ENCODE measurements at places on chromosomes 12 and 14. TPM values are rescaled to one million over a fixed set of nuclear protein-coding genes. Genes with fewer than 3 reads are reported as not detected.
A peak's percentile ranks its signal among the peaks of the same experiment; 100 is the strongest.

SENP1 gene
- 16.3 TPM for total RNA-seq

TOMM20L gene
- not detected for total RNA-seq

MMP19 gene
- total RNA-seq: 19.7 TPM

SLCO1A2 gene
- total RNA-seq: not detected

LYZ gene
- not detected for total RNA-seq

LMNTD1 gene
- 0.26 TPM for total RNA-seq

TAS2R30 gene
- 0.47 TPM for total RNA-seq

ARMH4 gene
- total RNA-seq: 5.2 TPM

SYT10 gene
- total RNA-seq: not detected

DNA sequence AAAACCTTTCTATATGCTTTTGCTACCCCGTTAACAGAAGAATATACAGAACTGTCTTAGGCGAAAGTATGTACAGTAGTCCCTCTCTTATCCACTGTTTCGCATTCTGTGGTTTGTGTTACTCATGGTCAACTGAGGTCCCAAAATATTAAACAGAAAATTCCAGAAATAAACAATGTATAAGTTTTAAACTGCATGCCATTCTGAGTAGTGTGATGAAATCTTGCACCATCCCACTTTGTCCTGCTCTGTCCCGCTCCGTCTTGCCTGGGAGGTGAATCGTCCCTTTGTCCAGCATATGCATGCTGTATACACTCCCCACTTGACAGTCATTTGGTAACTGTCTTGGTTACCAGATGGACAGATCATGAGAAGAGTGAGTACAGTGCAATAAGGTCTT is 70.1 kb upstream of the STRN3 start:
- H3K27ac ChIP-seq: no peak overlapping the region
- peaks cover 33% of the 10 kb centered on the region for H3K36me3 ChIP-seq
- peaks cover 16% of the 10 kb centered on the region for H3K4me1 ChIP-seq
- peaks cover 1% of the 10 kb centered on the region for H3K27me3 ChIP-seq
- H3K4me3 ChIP-seq: no peak overlapping the region
- DNase-seq: peak; percentile 7

GRCh38 chr12:3230758-3231375 is 153.7 kb downstream of the TSPAN9 start:
- no peak for DNase-seq
- no peak overlapping the region for H3K4me3 ChIP-seq
- H3K27ac ChIP-seq: no peak overlapping the region
- H3K4me1 ChIP-seq: peaks cover 3% of the 10 kb centered on the region

GRCh38 chr12:93851257-93851671 is 174.1 kb downstream of the CRADD start:
- peaks cover 16% of the 10 kb centered on the region for H3K4me1 ChIP-seq
- peaks cover 11% of the 10 kb centered on the region for H3K36me3 ChIP-seq
- no peaks in the 10 kb centered on the region for H3K27me3 ChIP-seq
- no peak overlapping the region for H3K27ac ChIP-seq
- no peak overlapping the region for H3K4me3 ChIP-seq

DNA sequence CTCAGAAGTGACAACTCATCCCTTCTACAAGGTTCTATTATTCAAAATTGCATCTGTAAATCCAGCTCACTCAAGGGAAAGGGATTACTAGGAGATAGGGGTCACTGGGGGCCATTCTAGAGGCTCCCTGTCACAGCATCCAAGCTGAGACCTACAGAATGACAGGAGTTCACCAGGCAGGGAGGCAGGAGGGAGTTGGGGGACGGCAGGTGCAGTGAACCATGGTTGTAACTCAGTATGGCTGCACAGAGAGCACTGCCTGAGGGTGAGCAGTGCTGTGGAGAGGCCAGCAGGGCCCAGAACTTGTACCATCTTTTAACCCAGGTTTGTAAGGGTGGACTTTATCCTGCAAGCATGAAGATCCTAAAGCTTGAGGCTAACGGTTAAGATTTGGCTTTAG is 37.9 kb upstream of the SINHCAF start:
- DNase-seq: no peak
- H3K27me3 ChIP-seq: peaks cover 8% of the 10 kb centered on the region
- H3K27ac ChIP-seq: no peak overlapping the region
- peaks cover 14% of the 10 kb centered on the region for H3K4me1 ChIP-seq

- no peaks in the 10 kb centered on the region for H3K4me1 ChIP-seq
- H3K27ac ChIP-seq: no peak overlapping the region
- H3K36me3 ChIP-seq: peaks cover 5% of the 10 kb centered on the region
- no peak overlapping the region for H3K4me3 ChIP-seq
- peaks cover 1% of the 10 kb centered on the region for H3K27me3 ChIP-seq
- DNase-seq: no peak
Measured at GRCh38 chr12:69792533-69792932, 32.5 kb upstream of the MYRFL start.

DNA sequence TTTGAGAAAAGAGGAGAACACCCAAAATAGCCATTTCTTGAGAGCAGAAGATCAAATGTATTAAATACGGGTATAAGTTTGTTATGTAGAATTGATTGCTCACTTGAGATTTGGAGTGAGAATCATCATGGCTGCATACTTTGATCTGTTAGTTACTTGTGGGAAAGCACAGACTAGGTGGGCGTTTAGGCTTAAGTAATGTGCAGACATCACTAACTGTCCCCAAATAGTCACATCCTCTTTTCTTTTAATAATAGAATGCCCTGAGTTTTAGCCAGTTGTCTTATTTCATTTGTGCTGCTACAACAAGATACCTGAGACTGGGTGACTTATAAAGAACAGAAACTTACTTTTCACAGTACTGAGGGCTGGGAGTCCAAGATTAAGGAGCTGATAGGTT is 14.3 kb upstream of the GTF2A1 start:
- no peak overlapping the region for H3K27ac ChIP-seq
- peaks cover 5% of the 10 kb centered on the region for H3K27me3 ChIP-seq
- H3K4me3 ChIP-seq: no peak overlapping the region
- no peaks in the 10 kb centered on the region for H3K4me1 ChIP-seq
- no peak for DNase-seq

- no peak overlapping the region for H3K4me3 ChIP-seq
- peaks cover 7% of the 10 kb centered on the region for H3K36me3 ChIP-seq
- no peak overlapping the region for H3K27ac ChIP-seq
- H3K4me1 ChIP-seq: no peaks in the 10 kb centered on the region
- H3K27me3 ChIP-seq: no peaks in the 10 kb centered on the region
Measured at GRCh38 chr12:47686645-47687240, 19.1 kb downstream of the RPAP3 start.

GRCh38 chr14:29710015-29710414 is 217.6 kb downstream of the PRKD1 start:
- DNase-seq: no peak
- H3K27me3 ChIP-seq: no peaks in the 10 kb centered on the region
- H3K36me3 ChIP-seq: 0 out of 2 replicates have a peak, but pooled peaks cover 8% of the 10 kb centered on the region
- no peak overlapping the region for H3K4me3 ChIP-seq
- H3K4me1 ChIP-seq: no peaks in the 10 kb centered on the region
- H3K27ac ChIP-seq: no peak overlapping the region

GRCh38 chr12:10668526-10668925 is 5.3 kb downstream of the STYK1 start:
- no peak overlapping the region for H3K27ac ChIP-seq
- no peak for DNase-seq
- H3K4me3 ChIP-seq: peak overlapping the region; percentile 62
- peaks cover 41% of the 10 kb centered on the region for H3K4me1 ChIP-seq
- no peaks in the 10 kb centered on the region for H3K27me3 ChIP-seq
- H3K36me3 ChIP-seq: peaks cover 3% of the 10 kb centered on the region

GRCh38 chr12:31526158-31526546 is 64.8 kb downstream of the DENND5B start:
- no peak for DNase-seq
- peaks cover 4% of the 10 kb centered on the region for H3K36me3 ChIP-seq
- H3K27ac ChIP-seq: no peak overlapping the region

- DNase-seq: no peak
- 0 out of 2 replicates have a peak, but pooled peaks cover 2% of the 10 kb centered on the region for H3K27me3 ChIP-seq
- H3K36me3 ChIP-seq: no peaks in the 10 kb centered on the region
- H3K27ac ChIP-seq: no peak overlapping the region
- H3K4me1 ChIP-seq: no peaks in the 10 kb centered on the region
Measured at GRCh38 chr14:98682033-98682432, 590.0 kb downstream of the BCL11B start.

DNA sequence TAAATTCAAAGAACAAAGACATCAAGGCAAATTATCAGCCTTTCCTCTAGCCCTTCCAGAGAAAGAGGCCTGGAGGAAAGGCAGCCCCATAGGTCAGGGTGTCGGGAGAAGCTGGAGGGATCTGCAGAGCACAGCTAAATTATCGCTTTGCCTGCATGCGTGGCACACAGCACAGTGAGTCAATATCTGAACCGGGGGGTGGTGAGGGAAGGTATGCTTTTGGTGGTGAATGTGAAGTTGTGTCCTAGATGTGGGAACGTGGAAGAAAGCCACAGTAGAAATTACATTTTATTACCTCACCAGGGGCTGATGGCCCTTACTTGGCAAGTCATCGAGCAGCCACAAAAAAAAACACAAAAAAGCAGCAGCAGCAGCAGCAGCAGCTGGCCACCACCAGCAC is 243.2 kb downstream of the EGLN3 start:
- H3K4me3 ChIP-seq: no peak overlapping the region
- no peak overlapping the region for H3K27ac ChIP-seq
- peaks cover 34% of the 10 kb centered on the region for H3K27me3 ChIP-seq
- H3K36me3 ChIP-seq: no peaks in the 10 kb centered on the region
- H3K4me1 ChIP-seq: no peaks in the 10 kb centered on the region
- DNase-seq: no peak

GRCh38 chr12:2417481-2418160 is 364.8 kb downstream of the CACNA1C start:
- H3K27ac ChIP-seq: no peak overlapping the region
- no peaks in the 10 kb centered on the region for H3K4me1 ChIP-seq
- peaks cover 4% of the 10 kb centered on the region for H3K27me3 ChIP-seq
- H3K4me3 ChIP-seq: no peak overlapping the region
- H3K36me3 ChIP-seq: no peaks in the 10 kb centered on the region
- no peak for DNase-seq

GRCh38 chr14:90454041-90455000 is 57.5 kb downstream of the CALM1 start:
- H3K4me3 ChIP-seq: peak overlapping the region; percentile 22
- no peaks in the 10 kb centered on the region for H3K4me1 ChIP-seq
- no peaks in the 10 kb centered on the region for H3K36me3 ChIP-seq
- no peak overlapping the region for H3K27ac ChIP-seq

DNA sequence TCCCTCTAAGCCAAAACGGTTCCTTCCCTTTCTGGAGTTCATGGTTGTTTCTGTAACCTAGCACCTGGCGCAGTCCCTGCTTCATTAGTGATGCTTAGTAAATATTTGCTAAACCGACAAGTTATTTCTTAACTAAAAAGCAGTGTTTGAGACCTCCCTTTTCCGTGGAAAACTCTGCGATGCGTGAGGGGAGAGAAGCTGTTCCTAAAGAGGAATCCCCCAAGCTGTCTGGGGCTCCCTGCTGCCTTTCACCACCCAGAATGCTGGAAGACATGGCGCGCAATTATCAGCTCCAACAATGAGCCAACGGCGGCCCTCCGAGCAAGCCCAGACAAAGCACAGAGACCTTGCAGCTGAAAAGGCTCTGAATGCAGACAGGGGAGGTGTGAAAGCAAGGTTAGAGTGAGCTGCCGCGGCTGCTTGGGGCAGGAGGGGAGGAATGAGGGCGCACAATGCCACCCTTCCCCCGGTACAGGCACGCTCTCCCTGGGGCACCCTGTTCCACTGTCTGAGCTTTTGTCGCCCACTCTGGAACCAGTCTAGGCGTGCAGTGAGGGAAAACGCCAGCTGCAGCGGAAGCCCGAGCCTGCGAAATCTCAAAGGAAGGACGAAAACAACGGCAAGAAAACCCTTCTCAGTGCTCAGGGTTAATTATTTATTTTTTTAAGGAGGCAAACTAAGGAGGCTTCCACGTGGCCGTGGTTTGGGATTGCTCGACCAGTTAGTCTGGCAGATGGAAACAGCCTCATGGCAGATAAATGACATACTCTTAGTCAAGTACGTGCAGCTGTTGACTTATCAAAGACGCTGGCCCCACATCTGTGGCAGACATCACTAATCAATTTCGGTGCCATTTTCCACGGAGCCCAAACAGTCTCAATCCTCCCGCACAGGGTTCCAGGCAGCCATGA is 66.3 kb downstream of the RBM19 start:
- no peaks in the 10 kb centered on the region for H3K27me3 ChIP-seq
- DNase-seq: no peak
- peaks cover 21% of the 10 kb centered on the region for H3K4me1 ChIP-seq
- peaks cover 6% of the 10 kb centered on the region for H3K36me3 ChIP-seq

DNA sequence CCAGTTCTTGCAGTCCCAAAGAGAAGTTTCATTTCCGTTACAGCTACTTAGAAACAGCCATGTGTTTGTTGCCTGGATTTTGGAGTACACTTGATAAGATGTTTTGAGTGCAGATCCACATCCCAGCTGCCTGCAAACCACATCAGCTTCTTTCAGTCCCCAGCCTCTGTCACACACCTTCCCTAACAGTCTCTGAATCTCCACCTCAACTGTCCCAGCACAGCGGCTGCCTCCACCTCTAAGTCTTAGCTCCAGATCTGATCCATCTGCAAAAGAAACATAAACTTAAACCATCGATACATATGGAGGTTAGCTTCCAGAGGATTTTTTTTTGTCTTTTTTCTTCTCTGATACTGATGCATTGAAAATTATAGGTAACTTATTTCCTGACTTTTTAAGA is 8.4 kb downstream of the CD163 start:
- DNase-seq: no peak
- peaks cover 9% of the 10 kb centered on the region for H3K36me3 ChIP-seq
- H3K4me1 ChIP-seq: peaks cover 35% of the 10 kb centered on the region
- H3K4me3 ChIP-seq: no peak overlapping the region

GRCh38 chr12:107277855-107278254 is 184.5 kb upstream of the CRY1 start:
- peaks cover 7% of the 10 kb centered on the region for H3K4me1 ChIP-seq
- no peak overlapping the region for H3K27ac ChIP-seq
- no peaks in the 10 kb centered on the region for H3K36me3 ChIP-seq
- no peak for DNase-seq
- H3K27me3 ChIP-seq: 0 out of 2 replicates have a peak, but pooled peaks cover 1% of the 10 kb centered on the region

GRCh38 chr14:99359906-99360305 is 87.9 kb upstream of the BCL11B start:
- H3K36me3 ChIP-seq: no peaks in the 10 kb centered on the region
- DNase-seq: no peak
- H3K27me3 ChIP-seq: peaks cover 26% of the 10 kb centered on the region
- H3K4me3 ChIP-seq: no peak overlapping the region

GRCh38 chr12:25433024-25433423 is 120.1 kb downstream of the LMNTD1 start:
- DNase-seq: no peak
- H3K27ac ChIP-seq: no peak overlapping the region
- no peaks in the 10 kb centered on the region for H3K36me3 ChIP-seq

Measured in HFFc6 (cell line).